ENCODE measurements at places on chromosomes 16 and 17.
A peak's percentile ranks its signal among the peaks of the same experiment; 100 is the strongest.

DNA sequence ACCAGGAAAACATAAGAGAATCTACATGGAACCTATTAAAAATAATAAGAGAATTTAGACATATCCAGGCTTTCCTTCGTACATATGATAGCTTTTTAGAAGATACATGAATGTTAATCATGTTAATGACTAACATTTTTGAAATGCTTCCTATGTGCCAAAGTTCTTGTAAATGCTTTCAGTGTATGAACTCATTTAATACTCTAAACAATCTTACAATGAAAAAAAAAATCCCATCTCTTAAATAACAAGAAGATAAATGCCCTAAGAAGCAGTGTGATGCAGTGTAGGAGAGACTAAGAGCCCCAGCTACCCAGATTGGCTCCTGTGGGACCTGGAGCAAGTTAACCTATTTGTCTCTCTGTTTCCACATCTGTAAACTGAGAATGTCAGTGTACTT is 220.4 kb upstream of the MYOCD start:
- DNase-seq = no peak

DNA sequence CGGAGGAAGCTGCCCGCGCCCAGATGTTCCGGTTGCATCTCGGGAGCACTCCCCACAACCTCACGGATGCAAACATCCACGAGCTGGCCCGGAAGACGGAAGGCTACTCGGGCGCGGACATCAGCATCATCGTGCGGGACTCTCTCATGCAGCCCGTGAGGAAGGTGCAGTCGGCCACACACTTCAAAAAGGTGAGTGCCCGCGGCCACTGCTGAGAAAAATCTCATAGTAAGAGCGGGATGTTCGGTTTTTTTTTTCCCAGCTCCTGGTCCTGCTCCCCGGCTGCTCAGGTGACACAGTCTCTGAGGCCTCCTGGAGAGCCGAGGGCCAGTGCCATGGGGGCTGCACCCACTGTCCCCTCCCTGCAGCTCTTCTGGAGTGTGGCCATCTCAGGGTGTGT is 9.3 kb downstream of the PDF start:
- DNase-seq = no peak

- DNase-seq = no peak
Measured at GRCh38 chr16:86665319-86665675, 86.9 kb downstream of the FOXL1 start.

DNA sequence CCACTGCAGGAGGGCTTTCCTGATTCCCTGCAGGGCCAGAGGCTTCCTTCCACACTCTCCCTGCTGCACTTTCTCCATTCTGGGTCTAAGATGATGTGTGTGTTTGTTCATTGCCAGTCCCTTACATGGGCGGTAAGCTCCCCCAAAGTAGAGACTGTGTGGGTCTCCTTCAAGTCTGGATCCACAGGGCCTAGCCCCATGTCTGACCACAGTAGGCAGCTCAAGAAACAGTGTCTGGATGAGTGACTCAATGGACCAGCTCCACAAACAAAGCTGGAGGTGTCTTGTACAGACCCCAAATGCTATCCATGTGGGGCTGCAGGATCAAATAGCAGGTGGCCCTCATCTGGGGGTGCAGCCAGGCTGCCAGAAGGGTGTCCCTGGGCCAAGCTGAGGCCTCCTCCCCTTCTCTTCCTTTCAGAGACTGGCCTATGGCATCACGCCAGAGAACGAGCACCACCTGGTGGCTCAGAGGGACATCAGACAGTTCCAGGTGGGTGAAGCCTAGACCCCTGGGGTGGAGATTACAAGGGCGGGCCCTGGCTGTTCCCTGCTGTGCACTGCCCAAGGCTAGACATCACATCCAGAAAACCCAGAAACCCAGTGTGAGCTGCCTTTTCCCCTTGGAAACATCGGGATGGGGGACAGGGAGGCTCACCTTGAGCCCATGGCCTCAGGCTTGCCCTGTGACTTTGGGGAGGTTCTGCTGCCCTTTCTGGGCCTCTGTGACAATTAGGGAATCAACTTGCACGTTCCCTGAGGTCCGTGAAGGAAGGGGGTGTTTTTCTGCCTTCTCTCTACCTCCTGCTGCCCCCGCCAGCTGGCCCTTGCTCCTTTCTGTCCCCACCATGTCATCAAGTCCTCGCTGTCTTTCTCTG is 45.9 kb downstream of the SLC6A2 start:
- peak; percentile 7 for DNase-seq

- no peak for DNase-seq
Measured at GRCh38 chr17:66580956-66581391, 253.9 kb upstream of the CACNG5 start.

- DNase-seq = no peak
Measured at GRCh38 chr16:31008149-31008548, 2.3 kb downstream of the STX1B start.

GRCh38 chr17:45332989-45333701 is 16.3 kb upstream of the MAP3K14 start:
- DNase-seq = no peak

- DNase-seq = no peak
Measured at GRCh38 chr17:51097708-51098446, 22.8 kb downstream of the SPAG9 start.

- DNase-seq = no peak
Measured at GRCh38 chr16:71927383-71927782, 32.1 kb downstream of the IST1 start.

GRCh38 chr17:1107777-1108477 is 71.9 kb downstream of the ABR start:
- DNase-seq = no peak

DNA sequence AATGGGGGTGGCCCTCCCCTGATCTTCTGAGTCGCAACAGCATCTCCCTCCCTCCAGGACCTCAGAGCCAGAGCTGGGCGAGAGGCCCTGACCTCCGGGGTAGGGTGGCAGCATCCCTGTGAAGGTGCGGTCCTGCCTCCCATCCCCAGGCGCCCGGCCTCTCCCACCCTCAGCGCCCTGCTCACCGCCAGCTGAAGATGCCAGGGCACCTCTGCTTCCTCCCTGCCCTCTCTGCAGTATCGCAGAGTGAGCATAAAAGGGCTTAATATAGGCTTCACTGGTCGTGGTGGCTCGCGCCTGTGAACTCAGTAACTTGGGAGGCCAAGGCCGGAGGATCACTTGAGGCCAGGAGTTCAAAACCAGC is 10.7 kb upstream of the MPP2 start:
- no peak for DNase-seq

DNA sequence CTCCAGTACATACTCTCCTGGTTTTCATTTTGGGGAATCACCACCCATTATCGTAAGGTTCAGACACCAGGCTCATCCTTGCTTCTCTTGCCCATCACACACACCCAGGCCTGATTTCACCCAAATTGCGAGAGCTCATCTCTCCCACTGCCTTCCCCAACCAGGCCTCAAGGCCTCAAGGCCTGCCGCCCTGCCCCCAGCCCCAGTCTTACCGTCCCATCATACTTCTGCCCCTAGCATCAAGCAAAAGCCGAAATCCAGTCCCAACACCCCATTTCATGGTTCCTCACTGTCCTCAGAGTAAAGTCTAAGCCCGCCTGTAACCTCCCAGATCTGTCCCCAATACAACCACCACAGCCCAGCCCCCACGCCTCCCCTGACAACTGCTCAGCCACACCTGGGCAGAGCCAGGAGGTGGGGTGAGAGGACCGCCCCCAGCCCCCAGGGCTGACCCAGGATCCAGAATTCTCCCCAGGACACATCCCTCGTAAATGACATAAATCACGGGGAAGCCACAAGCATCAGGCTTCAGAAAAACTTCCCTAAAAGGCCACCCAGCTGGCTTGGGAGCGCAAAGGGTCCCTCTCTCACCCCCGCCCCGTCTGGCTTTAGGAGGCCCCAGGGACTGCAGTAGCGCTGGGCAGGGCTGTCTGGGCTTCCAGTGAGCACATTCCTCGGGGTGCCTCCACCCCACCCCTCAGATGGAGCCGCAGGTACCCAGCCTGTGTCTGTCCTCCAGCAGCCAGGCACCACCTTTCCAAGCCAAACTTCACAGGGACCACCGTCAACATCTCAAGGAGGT is 9.6 kb upstream of the P2RX1 start:
- DNase-seq = no peak

- no peak for DNase-seq
Measured at GRCh38 chr16:2775131-2775716, 1.9 kb downstream of the ELOB start.

GRCh38 chr16:86898386-86898785 is 320.0 kb downstream of the FOXL1 start:
- no peak for DNase-seq
